ENCODE measurements at places on chromosomes 7 and 10.

GRCh38 chr10:118101501-118101900 is 54.8 kb upstream of the RAB11FIP2 start:
- no peaks in the 10 kb centered on the region for H3K4me1 ChIP-seq
- H3K27ac ChIP-seq = no peak overlapping the region
- no peaks in the 10 kb centered on the region for H3K27me3 ChIP-seq
- H3K4me3 ChIP-seq = no peak overlapping the region
- H3K36me3 ChIP-seq = no peaks in the 10 kb centered on the region

DNA sequence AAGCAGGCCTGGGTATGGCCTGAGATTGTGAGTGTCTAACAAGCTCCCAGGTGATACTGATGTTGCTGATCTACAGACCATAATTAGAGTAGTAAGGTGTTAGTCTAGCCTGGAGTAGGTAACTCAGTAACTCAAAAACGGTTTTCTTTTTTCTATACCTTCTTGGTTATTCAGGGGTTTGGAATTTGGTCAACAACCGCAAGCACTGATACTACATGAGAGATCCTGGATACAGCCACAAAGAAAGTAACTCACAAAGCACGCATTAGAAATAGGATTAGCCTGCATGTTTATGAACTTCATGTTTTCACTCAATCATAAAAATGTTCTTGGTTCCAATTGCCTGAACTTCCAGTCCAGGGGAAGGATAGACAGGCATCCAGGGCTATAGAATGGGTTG is 803.5 kb downstream of the MAGI2 start:
- H3K36me3 ChIP-seq = no peaks in the 10 kb centered on the region
- H3K27me3 ChIP-seq = no peaks in the 10 kb centered on the region
- H3K4me3 ChIP-seq = no peak overlapping the region
- H3K4me1 ChIP-seq = no peaks in the 10 kb centered on the region

GRCh38 chr7:25714013-25714412 is 438.0 kb upstream of the NFE2L3 start:
- H3K36me3 ChIP-seq = no peaks in the 10 kb centered on the region
- no peaks in the 10 kb centered on the region for H3K27me3 ChIP-seq

DNA sequence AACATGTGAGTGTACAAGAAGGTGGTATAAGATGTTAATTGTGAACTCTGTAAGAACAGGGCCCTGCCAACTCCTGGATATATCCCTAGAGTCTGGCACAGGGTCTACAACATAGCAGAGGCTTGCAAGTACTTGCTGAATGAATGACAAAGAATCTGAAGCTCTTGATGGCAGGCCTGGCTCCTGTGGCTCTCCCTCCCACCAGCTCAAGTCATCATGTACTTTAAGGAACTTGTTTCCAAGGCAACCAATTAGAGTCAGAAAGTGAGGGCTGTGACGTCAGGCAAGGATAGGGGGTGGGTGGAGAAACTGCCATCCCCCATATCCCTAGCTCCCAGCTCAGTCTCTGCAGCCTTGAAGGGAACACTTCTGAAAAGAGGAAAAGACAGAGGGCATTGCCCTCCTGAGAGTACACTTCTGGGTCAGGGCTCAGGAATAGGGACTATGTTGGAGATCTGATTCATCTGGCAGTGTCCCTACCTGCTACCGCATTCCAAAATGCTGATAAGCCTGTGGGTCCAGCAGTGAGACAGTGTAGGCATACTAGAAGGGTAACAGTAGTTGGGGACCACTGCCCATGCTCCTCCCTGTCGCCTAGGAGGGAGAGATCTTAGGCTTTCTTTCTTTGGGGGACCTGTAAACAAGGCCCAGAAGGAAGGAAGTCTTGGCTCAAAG is 34.6 kb upstream of the BTRC start:
- peaks cover 31% of the 10 kb centered on the region for H3K27me3 ChIP-seq
- no peak overlapping the region for H3K27ac ChIP-seq
- H3K4me1 ChIP-seq = no peaks in the 10 kb centered on the region
- H3K4me3 ChIP-seq = no peak overlapping the region

DNA sequence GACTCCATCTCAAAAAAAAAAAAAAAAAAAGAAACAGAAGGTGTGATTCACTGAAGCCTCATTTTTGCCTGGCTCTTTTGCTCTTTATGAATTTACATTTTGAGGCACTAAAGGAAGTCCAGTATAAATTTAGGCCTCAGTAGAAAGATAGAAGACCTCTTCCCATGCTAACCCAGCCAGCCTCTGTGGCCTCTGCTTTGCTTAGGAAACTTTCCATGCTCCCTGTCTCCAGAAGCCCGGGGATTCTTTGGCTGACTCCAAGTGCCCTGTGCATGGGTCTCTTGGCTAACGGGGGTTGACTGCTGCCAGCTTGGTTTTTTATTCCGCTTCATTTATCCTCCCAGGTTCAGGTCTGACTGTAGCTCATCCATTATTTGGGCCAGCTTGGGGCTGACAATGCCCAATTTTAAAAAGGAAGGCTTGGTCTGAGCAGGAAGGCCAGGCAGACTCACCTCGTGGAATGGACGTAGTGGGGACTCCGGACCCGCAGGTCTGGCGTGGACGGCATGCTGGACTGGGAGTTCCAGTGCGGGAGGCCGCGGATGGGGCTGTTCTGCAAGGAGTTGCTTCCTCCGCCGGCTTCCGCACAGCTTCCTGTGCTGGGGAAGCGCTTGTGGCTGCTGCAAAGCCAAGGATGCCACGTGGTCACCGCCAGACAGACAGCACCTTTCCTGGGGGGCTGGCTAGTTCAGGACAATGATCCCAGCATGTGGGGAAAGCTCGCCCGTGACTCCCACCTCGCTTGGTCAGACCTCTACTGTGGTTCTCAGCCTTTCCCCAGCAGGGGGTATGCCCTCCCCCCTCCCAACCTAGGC is 72.3 kb downstream of the PRPF18 start:
- peak overlapping the region; percentile 70 for H3K27ac ChIP-seq
- no peaks in the 10 kb centered on the region for H3K4me1 ChIP-seq
- ATAC-seq = peak; percentile 36
- no peaks in the 10 kb centered on the region for H3K27me3 ChIP-seq

GRCh38 chr7:158957510-158957906 is 101.2 kb downstream of the DYNC2I1 start:
- H3K4me3 ChIP-seq = no peak overlapping the region
- H3K36me3 ChIP-seq = no peaks in the 10 kb centered on the region
- peaks cover 18% of the 10 kb centered on the region for H3K27me3 ChIP-seq
- H3K4me1 ChIP-seq = no peaks in the 10 kb centered on the region
- no peak overlapping the region for H3K27ac ChIP-seq
- no peak for ATAC-seq

- H3K4me1 ChIP-seq = no peaks in the 10 kb centered on the region
- H3K4me3 ChIP-seq = no peak overlapping the region
- no peak overlapping the region for H3K27ac ChIP-seq
Observed at GRCh38 chr10:81179805-81180452, 642.2 kb downstream of the SH2D4B start.

- H3K4me3 ChIP-seq = no peak overlapping the region
- ATAC-seq = peak; percentile 46
- no peaks in the 10 kb centered on the region for H3K27me3 ChIP-seq
- H3K27ac ChIP-seq = no peak overlapping the region
- H3K4me1 ChIP-seq = no peaks in the 10 kb centered on the region
Observed at GRCh38 chr7:140342727-140343514, 55.4 kb downstream of the SLC37A3 start.

DNA sequence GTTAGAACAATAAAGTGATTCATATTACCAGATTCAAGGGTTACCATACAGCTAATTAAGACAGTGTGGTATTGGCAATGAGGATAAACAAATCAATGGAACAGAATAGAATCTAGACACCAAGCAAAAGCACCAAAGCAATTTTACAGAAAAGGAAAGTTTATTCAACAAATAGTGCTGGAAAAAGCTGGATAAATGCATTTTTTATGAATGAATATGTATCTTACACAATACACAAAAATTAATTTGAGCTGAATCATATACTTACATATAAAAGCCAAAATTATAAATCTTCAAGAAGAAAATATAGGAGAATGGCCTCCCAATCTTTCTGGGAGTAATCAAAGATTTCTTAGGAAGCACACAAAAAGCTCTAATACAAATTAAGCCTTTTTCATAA is 220.4 kb upstream of the PTN start:
- no peak overlapping the region for H3K4me3 ChIP-seq
- no peak overlapping the region for H3K27ac ChIP-seq
- no peak for ATAC-seq
- no peaks in the 10 kb centered on the region for H3K4me1 ChIP-seq
- H3K36me3 ChIP-seq = no peaks in the 10 kb centered on the region

- H3K27me3 ChIP-seq = no peaks in the 10 kb centered on the region
- H3K4me1 ChIP-seq = peaks cover 37% of the 10 kb centered on the region
- ATAC-seq = no peak
Observed at GRCh38 chr10:70513848-70514309, 35.3 kb downstream of the PALD1 start.

DNA sequence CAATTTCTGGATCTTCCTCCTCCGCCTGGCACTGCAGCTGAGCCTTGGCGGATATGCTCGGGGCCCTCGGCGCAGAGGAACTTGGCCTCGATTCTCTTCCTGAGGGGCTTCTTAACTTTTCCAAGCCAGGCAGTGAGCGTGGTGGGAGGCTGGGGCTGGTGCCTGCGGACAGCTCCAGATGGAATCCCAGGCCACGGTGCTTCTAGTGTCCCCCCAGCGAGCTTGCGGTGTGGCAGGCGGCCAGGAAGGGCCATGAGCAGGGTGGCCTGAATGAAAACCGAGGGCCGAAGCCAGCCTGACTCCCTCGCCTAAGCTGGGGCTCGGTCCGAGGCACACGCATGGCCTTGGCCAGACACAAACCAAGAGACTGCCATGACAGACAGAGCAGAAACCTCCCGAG is 31.3 kb downstream of the RCC1L start:
- H3K27me3 ChIP-seq = no peaks in the 10 kb centered on the region
- peak overlapping the region; percentile 59 for H3K27ac ChIP-seq
- ATAC-seq = no peak
- no peak overlapping the region for H3K4me3 ChIP-seq
- peaks cover 64% of the 10 kb centered on the region for H3K36me3 ChIP-seq

GRCh38 chr10:124160176-124160575 is 66.8 kb upstream of the CHST15 start:
- ATAC-seq = no peak
- H3K27ac ChIP-seq = no peak overlapping the region
- no peaks in the 10 kb centered on the region for H3K36me3 ChIP-seq
- H3K4me3 ChIP-seq = no peak overlapping the region

DNA sequence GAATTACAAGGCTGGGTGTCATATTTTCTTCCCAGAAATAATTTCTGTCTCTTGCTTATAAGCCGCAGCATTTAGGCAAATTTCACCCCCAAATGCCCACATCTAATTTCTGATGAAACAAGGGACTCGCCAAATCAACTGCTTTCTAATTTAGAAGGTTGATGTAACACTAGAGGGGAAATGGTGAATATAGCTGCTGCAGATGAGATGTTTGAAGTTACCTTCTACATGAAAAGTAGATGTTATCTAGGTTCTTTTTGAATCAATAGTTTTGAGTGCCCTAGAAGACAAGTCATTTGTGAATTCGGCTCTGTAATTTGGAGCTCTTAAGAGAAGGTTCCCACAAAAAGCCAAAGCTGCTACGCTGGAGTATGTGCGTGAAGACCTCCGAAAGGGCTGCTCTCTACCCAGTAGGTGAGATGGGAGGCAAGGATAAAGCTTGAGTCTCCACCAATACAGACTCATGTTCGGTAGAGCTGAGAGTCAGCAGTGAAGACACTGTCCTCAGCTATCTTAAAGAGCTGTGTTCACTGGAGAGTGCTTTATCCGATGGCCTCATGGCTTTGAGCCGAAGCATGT is 99.5 kb downstream of the FANK1 start:
- H3K4me1 ChIP-seq = no peaks in the 10 kb centered on the region
- no peaks in the 10 kb centered on the region for H3K27me3 ChIP-seq
- no peak overlapping the region for H3K27ac ChIP-seq
- no peak overlapping the region for H3K4me3 ChIP-seq
- ATAC-seq = no peak

DNA sequence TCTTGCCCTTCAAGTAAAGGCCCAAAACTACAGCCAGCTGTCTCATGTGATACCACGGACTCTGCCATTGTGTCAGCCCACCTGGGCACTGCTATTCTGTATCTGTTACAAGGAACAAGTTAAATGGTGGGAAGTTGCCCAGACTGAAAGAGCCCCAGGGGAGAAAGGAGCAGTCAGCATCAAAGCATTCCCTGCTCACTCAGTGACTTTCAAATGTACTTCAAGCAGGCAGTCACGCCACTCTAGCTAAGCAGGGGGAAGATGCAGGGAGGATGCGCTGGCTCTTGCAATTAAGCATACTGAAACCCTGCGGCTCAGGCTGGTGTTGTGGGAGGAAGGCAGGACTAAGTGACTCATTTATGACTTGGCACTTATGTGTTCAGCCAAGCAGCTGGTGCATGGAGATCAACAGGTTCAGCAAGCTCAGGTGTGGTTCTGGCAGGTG is 1249.6 kb downstream of the TYW1 start:
- H3K36me3 ChIP-seq = no peaks in the 10 kb centered on the region
- H3K27me3 ChIP-seq = no peaks in the 10 kb centered on the region
- peak overlapping the region; percentile 10 for H3K27ac ChIP-seq
- H3K4me3 ChIP-seq = no peak overlapping the region

DNA sequence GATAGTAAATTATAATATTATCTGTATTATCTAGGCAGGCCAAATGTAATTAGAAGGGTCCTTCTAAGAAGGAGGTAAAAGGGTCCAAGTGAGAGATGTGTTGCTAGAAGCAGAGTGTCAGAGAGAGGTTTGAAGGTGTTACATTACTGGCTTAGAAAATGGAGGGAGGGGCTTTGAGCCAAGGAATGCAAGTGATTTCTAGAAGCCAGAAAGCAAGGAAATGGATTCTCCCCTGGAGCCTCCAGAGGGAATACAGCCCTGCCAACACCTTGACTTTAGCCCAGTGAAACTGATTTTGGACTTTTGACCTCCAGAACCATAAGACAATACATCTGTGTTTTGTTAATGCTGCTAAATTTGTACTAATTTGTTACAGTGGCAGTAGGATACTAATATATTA is 97.9 kb upstream of the IL6 start:
- H3K27ac ChIP-seq = no peak overlapping the region
- H3K4me3 ChIP-seq = no peak overlapping the region
- no peaks in the 10 kb centered on the region for H3K36me3 ChIP-seq
- H3K4me1 ChIP-seq = peaks cover 4% of the 10 kb centered on the region

DNA sequence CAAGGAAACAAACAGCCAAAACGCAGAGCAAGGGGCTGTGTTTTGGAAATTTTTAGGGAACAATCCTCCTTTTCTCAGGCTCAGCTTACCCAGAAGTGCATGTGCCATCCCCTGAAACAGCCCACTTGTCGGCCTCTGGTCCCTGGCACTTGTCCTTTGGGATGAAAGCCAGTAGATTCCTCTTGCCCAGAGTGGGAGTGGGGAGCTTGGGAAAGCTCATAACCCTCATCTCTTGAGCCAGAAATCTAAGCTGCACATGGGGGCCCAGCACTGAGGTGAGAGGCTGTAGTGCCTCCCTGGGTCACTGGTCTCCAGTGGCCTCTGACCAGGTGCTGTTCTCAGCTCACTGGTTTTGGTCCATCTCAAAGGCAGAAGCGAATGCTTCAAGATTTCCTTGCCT is 150.3 kb downstream of the RNF216 start:
- H3K4me1 ChIP-seq = peaks cover 8% of the 10 kb centered on the region
- H3K27me3 ChIP-seq = no peaks in the 10 kb centered on the region
- ATAC-seq = no peak
- H3K27ac ChIP-seq = peak overlapping the region; percentile 63

GRCh38 chr10:18666810-18667209 is 7.6 kb downstream of the ARL5B start:
- peaks cover 4% of the 10 kb centered on the region for H3K4me1 ChIP-seq
- peaks cover 43% of the 10 kb centered on the region for H3K36me3 ChIP-seq
- H3K27ac ChIP-seq = no peak overlapping the region
- no peak for ATAC-seq

- H3K27ac ChIP-seq = no peak overlapping the region
- H3K27me3 ChIP-seq = no peaks in the 10 kb centered on the region
- H3K36me3 ChIP-seq = no peaks in the 10 kb centered on the region
- H3K4me3 ChIP-seq = no peak overlapping the region
- no peak for ATAC-seq
- no peaks in the 10 kb centered on the region for H3K4me1 ChIP-seq
Observed at GRCh38 chr7:33494474-33494873, 365.1 kb downstream of the BBS9 start.
